ENCODE measurements at places on chromosomes 6 and 20.
A peak's percentile ranks its signal among the peaks of the same experiment; 100 is the strongest.

DNA sequence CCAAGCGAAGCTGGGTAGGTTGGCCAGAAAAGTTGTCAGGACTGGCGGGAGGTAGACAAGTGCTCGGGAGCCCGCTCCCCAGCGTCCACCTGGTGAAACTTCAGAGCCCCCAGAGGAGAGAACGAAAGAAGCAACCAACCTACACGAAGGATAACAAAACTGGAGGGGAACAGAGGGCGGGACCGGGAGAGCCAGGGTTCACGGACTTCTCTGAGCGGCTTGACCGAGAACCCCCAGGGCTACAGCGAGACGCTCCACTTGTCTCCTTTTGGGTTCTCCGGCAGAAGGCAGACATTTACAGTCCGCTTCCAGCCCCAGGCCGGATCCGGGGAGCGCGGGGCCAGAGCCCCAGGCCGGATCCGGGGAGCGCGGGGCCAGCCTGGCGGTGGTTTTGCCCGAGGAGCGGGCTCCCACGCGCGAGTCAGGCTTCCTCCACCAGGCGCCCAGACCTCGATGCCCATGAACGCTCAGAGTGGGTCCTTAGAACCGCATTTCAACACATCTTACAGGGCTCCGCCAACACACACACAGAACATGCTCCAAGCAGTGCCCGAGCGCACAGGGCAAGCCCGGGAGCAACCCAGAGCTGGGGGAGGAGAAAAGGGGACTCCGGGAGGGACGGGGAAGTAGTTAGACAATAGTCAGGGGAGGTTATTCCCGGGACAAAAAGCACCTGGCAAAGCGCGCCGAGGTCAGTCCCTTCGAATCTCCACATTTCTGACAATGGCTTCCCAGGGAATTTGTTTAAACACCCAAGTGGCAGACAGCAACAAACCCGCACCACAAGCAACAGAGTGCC, 1.1 kb downstream of the PTPRK start:
- no peak for DNase-seq

DNA sequence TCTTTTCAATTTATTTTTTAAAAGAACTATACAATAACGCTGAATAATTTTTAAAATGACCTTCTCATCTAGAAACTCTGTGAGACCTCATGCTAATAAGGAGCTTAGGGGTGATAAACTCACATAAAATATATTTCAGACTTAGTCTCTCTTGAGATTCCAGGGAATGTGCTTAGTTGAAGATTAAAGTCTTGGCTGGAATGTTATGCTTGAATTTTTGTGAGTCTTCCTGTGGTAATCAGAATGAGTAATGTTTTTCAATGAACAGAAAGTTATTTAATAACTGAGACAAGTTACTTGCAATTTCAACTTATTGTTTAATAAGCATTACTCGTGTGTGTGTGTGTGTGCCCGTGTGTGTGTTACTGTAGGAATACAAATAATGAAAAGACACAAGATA, 379.9 kb upstream of the EPHA7 start:
- no peak for DNase-seq

DNA sequence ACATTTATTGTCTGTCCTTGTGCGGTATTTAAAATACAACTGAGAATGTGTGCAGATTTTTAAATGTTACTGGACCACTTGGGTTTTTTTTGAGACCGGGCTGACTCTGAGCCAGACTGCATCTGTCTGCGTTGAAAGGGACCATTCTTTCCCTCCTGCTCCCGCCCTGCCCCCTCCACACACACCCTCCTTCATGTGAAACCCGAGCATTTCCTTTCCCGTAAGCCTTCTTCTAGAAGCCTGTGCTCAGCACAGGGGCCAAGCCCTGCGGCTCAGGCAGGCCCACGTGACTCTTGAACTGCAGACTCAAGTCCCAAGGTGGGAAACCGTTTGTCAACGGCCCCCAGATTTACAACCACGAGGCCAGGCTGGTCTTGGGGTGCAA, 82.7 kb upstream of the FOXC1 start:
- DNase-seq: no peak

DNA sequence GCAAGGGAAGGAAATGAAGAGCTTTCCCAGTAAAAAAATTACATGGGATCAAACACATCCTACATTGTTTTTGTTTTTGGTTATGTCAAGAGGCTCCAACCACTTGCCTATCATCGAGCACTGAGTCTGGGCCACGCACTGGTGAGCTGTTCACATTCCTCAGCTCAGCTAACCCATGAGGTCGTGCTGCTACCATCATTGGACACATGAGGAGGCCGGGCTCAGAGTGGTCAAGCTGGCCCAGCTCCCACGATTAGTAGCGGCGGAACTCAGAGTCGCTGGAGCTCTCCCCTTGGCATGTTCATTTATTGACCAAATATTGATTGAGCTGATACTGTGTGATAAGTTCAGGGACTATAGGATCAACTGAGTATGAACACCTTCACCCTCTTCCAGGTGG, 164.9 kb downstream of the CDH26 start:
- no peak for DNase-seq

GRCh38 chr6:44061375-44062104, 65.7 kb downstream of the MRPL14 start:
- DNase-seq: no peak

DNA sequence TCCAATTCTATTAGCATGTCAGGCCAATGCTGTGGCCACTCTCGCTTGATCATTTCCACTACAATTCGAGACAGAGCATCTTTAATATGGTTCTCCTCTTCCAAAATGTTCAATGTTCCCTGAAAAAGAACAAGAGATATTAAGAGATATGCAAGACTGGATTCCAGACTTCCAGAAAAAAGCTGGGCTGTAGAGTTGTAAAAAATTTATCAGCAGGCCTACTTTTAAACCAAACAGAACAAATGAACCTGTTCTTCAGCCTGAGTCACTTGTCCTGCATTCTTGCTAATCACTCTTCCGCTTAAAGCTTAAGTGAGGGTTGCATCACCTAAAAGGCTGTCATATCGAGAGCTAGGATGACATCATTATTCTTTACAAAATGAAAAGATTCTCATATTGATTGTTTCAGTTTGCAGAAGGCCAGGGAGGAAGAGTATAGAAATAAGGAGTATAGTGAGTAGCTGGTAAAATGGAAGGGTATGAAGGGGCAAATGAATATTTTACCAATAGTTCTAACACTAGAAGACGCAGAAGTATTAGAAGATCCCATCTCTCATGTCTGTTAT, 4.9 kb downstream of the XPO5 start:
- DNase-seq: no peak

- DNase-seq: no peak
Observed at GRCh38 chr20:58649288-58650180, 1.5 kb upstream of the STX16 start.

DNA sequence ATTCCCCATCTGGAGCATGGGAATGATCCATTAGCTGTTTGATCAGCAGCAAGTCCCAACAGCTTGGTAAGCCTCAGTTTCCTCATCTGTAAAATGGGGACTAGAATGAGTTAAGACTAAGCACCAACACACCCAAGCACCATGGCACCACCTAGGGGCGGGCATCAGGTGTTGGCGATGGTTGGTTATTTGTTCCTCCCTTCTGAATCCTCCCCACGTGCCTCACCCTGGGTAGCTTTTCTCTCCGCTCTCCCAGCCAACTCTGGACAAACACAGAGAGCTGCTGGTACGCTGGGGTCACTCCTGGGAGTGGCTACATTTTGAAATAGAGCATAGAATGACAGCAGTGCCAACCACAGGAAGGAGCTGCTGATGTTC, 13.3 kb upstream of the ITPR3 start:
- DNase-seq: no peak

GRCh38 chr20:44621939-44622338, 29.6 kb downstream of the ADA start:
- DNase-seq: no peak

DNA sequence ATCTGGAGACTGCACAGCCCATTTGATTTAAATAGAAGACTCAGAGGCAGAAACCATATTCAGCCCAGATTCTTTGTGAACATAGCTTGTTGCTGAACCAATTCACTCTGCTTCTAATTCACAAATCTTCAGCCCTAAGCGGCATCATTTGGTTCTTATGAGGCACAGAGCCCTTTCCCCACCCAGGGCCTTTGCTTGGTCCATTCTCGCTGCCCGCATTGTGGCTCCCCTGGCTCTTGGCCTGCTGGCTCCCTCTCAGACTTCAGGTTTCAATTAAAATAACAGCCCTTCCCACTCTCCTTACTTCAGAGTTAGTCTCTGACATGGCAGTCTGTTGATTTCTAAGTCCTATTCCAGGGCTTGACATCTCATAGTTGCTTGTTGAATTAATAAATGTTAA, 9.4 kb upstream of the TMEM14A start:
- DNase-seq: no peak

DNA sequence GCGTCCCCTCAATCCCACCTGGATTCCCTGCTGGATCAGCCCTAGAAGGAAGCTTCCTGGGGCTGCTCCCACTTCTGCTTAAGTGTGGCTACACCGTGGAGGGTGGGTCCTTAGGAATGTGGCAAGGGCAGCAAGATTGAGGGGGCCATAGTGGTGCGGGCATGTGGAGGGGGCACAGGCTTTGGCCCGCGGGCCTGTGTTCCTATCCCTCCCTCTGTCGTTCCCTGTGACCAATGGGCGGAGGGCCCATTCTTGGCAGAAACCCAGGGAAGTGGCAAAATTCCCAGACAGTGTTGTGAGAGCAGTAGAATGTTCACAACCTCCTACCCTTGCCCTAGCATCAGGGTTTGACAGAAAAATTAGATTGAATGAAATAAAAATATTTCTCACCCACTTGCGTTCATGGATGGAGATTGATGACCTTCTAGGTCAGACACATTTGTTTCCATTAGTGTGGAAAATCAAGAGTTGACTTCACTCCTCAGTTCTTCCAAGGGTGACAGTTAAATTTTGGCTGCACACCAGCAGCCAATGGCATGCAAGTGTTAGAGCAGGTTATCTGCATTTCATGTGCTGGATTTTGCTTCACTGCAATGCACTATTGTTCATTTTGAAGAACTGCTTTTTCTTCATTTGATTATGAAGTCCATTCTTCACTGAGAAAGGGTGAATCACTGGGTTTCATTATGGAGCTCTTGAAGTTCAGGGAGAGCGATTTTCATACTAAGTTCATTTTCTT, 49.3 kb upstream of the AHI1 start:
- DNase-seq: no peak

DNA sequence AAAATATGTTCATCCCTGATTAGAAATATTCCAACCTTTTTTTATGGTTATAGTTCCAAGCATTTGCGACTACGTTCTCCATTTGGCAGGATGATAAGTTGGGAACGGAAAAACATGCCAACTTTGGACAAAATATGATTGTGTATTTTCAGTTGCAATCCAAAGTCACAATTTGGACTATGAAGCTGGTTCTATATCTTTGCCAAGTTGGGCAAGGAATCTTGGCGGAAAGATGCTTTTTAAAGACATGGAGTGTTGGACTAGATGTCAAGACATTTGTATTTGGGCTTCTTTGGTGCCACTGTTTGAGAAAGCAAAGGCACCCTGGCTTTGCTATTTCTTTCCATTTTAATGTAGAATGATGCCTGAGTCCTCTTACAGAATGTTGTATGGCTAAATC, 33.3 kb upstream of the JAG1 start:
- no peak for DNase-seq

- DNase-seq: peak; percentile 61
Observed at GRCh38 chr6:125780540-125781313, 10.0 kb upstream of the NCOA7 start.

DNA sequence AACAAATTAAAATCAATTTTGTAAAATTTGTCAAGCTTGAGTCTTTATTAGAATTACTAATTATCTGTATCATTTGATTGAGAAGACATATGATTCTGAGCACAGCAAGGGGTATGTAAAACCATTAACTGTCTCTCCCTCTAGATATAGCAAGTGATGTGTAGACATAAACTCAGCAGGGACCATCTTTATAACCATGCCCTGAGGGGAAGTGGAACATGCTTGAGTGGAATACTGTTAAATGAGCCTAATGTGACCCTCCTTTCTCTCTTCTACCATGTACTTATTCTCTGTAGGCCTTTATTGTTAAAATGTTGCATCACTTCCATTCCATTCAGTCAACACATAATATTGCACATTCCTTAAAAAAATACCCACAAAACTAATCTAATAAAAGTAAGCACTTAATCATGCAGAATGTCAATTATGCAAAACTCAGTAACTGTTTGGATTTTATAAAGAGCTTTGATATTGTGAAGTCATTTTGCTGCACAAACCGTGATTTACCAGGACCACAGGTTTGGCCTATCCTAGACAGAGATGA, 896.6 kb upstream of the MANEA start:
- no peak for DNase-seq

GRCh38 chr6:125008261-125008703, 46.0 kb downstream of the RNF217 start:
- DNase-seq: no peak

DNA sequence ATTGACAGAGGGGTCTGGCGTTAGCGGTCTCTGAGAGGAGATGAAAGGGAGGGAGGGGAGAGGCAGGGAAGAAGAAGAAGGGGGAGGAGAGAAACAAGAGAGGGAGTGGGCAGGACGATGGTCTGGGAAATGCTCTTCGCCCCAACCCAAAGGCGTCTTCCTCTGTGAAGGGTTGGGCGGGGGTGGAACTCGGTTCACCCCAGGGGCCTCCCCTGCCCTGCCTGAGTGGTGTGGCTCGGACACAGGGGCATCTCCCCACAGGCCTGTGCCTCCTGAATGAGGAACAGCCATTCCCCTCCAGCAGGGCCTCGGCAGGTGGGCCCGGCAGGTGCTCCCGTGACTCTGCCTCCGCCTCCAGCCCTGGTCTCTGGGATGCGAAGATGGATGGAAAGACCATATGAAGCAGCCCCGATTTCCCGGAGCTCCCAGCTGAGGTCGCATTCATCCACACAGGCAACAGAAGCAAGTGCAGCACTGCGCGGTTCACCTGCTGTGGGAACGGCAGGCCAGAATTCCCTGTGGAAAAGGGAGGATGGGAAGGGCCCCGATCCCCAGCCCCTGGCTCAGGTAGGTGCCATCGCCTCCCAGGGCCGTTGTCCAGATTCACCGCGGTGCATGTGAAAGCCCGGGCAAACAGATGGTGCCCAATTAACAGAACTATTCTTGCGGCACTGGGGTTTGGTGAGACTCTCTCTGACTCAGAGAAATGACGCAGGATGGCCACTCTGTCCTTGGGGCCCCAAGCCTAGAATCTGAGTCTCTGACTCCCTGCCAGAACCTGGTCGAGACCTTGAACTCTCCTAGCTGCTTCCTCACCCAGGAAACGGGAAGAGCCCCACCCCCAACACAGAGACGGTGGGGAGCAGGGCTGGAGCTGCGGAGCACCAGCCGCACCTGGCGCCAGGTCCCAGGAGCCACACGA, 29.4 kb upstream of the RPS6KA2 start:
- no peak for DNase-seq

DNA sequence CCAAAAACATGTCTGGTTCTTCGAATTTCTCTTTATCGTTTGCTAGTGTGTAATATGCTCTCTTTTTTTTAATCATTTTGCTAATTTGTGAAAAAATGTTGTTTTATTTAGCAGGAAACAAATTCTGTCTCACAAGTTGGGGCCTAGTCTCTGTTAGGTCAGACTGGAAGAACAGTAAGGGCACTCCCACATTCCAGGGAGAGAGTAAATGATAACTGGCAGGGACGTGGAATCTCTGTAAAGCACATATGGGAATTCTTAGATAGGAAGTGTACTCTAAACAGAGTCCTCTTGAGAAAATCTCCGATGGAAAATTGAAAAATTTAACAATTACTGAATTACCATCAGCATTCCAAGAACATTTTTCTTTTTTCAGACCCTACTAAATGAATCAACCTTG, 16.4 kb upstream of the CCDC28A start:
- DNase-seq: no peak

All from GM04504 (cell line).